ENCODE measurements at places on chromosomes 16 and 17.
A peak's percentile ranks its signal among the peaks of the same experiment; 100 is the strongest.

DNA sequence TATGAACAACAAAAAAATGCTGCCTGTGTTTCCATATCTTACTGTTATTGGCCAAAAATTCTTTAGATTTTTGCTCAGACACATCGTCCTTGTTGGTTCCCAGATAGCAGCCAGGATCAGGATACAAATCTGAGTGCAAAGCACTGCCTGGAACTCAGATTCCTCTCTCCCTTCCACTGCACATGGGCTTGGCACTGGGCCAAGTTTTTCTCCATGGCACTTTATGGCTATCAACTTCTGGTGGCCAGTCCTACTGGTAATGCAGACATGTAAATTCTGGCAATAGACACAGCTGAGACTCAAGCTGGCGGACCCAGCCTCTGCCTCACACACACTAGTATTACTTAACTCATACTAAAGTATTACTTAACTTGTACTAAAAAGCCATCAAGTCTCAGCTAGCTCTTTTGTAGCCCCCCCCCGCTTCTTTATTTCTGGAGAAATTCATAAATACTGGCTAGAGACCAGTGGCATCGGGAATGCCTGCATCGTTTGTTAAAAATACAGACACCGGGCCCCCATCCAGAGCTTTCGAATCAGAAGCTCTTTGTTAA is 181.2 kb upstream of the COX10 start:
- DNase-seq, result no peak

GRCh38 chr16:28067604-28068379 is 4.3 kb upstream of the GSG1L start:
- DNase-seq, result no peak

- DNase-seq, result no peak
Measured at GRCh38 chr16:89045181-89045815, 48.4 kb upstream of the ACSF3 start.

GRCh38 chr17:3626831-3627768 is 8.9 kb downstream of the SHPK start:
- DNase-seq, result no peak

GRCh38 chr17:46009681-46010596 is 10.9 kb downstream of the STH start:
- no peak for DNase-seq

GRCh38 chr17:48483004-48483403 is 47.8 kb downstream of the HOXB1 start:
- DNase-seq, result no peak

GRCh38 chr17:6098823-6099180 is 28.6 kb downstream of the WSCD1 start:
- no peak for DNase-seq

DNA sequence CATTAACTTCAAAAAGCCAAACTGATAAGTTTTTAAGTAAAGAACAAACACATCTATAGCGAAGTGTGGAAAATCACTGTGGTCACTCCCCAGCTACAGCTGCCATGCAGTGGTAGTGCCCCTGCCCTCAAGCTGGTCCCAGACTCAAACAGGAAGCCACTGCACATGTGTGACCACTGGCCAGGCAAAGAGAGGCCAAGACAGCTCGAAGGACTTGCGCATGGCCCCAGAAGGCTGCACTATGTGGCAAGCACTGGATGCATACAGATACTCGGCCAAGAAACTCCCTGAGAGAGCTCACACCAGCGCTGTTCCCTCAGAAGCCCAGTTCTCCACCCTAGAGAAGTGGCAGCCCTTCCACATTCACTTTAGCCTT is 82.4 kb downstream of the ANKRD11 start:
- no peak for DNase-seq

- no peak for DNase-seq
Measured at GRCh38 chr16:30004424-30004776, 6.4 kb downstream of the DOC2A start.

DNA sequence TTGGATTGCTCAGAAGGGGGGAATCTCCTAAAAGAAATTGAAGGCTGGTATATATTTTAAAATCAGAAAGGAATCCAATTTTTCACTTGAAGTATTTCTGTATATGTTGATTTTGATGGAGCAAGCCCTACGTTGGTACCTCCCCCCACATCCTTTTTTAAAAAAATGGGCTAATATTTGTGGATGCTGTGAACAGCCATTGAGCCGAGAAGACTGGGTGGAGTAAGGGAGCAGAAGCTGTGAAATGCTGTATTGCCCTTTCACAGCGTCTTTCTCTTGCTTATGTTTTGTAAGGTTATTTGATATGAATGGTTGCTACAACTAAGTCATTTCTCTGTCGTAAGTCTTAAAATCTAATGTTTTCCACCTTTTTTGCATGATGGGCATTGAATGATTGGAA is 2.3 kb downstream of the PAFAH1B1 start:
- no peak for DNase-seq

DNA sequence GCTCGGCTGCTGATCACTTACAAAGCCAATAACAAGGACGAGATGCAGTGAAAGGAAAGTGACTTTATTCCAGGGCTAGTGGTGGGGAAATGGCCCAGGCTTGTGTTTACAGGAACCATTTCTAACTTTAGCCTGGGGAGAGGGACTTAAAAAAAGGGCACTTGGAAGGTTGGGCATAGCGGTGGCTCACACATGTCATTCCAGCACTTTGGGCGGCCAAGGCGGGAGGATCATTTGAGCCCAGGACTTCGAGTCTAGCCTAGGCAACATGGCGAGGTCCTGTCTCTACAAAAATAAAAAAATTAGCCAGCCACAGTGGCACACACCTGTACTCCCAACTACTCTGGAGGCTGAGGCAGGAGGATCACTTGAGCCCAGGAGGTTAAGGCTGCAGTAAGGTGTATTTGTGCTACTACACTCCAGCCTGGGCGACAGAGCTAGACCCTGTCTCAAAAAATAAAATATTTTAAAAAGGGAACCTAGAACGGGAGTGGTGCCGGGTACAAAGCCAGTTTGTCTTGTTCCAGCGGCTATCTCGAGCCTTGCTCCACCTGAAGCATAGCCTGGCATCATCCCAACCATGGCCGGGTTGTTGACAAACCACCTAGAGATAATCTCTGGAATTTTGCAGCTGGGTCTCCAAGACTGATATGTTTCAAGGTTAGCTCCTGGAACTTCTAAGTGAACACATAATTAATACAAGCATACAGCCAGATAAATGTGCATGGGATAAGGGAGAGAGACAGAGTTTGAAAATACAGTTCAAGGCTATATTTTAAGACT is 5.7 kb upstream of the TVP23A start:
- DNase-seq, result no peak

GRCh38 chr16:21568502-21569189 is 30.7 kb upstream of the METTL9 start:
- no peak for DNase-seq

GRCh38 chr17:75807861-75808260 is 23.3 kb downstream of the UNK start:
- DNase-seq, result no peak

DNA sequence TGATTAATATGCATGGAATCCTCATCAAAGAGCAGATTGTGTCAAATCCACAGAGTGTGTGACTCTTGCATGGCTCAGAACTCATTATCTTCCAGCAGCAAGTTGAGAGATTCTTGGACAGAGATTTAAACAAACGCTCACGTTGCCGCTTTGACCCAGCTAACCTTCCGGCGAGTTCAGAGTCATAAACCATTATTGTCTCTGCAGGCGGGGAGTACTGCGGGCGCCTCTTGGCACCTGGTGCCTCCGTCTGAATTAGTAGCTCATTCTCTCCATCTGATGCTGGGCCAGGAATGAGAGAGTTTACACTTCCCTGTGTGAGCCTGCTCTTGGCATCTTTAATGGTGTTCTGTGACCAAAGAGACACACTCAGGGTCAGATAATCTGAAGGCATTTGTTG is 138.6 kb upstream of the WSCD1 start:
- no peak for DNase-seq

GRCh38 chr17:1644493-1645206 is 882 bp downstream of the SCARF1 start:
- peak; percentile 63 for DNase-seq

GRCh38 chr17:7132511-7133094 is 18.0 kb upstream of the ASGR2 start:
- DNase-seq, result peak; percentile 75

DNA sequence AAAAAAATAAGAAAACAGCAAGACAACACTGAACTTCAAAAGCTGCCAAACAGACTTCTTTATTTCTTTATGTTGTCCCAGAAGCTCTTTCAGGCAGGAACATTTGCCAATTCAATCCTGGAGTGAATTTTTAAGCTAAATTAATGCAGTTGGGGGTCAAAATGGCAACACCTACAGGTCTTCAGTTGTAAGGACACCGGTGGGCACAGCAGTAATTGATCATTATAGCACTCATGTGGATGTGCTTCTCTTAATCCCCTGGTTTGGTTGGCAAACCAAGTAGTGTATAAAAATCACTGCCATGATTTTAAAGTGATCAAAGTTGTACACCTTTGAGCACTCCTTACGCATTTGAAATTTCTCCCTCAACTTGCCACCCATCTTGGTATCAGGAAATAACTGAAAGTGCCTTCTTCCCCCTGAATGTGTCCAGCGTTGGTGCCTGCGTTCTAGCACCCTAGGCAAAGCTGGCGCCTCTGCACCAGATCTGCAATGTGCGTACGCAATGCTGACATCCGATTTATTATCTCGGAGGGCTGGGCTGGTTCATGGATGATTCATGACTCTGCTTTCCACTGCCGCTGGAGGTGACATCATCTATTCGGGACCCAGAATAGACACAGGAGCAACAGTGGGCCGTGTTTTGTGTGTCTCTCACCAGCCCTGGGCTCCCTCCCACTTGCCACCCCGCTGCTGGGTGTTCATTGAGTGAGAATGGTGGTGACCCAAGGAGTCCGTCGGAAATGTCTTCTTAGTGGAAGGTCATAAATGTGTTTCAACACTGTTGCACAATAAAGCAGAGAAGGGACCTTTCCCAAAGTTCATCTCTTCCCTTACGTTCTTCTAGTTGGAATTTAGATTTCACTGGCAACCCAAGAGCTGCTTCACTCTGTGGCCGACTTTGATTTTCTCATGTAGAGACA is 203.4 kb downstream of the CCDC182 start:
- DNase-seq, result no peak

DNA sequence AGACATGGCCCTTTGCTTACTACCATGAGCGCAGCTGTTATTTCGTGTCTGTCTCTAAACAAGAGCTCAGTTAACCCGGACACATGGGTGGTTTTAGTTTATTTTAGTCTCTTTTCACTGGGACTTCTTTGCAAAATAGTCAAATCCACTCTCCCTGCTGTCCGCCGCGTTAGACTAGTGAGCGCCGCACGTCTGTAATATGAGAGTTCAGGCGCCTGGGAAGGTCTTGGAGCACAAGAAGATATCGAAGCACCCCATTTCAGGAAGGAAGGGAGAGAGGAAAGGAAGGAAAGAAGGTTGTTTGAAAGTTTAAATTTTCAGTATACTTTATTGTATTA is 111.0 kb upstream of the CHMP6 start:
- DNase-seq, result no peak

DNA sequence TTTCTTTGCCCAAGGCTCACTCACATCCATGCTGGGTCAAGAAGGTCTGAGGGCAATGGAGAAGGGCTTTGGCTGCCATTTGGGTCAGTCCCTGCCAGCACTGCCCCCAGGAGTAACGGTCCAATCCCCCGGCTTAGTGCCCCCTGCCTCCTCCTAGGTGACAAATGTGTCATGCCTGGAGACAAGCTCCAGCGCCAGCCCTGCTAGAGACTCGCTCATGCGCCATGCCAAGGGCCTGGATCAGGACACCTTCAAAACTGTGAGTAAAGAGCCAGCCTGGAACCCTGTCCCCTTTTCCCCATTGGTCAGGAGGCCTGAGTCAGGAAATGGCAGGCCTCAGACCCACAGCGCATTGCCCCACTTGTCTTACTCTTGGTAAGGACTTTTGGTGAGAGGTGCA is 3.3 kb downstream of the CHCT1 start:
- no peak for DNase-seq

- DNase-seq, result no peak
Measured at GRCh38 chr17:30992551-30992950, 21.7 kb downstream of the RNF135 start.

- DNase-seq, result no peak
Measured at GRCh38 chr16:78720416-78720815, 621.0 kb downstream of the WWOX start.

- no peak for DNase-seq
Measured at GRCh38 chr16:63945806-63946205, 1176.1 kb downstream of the CDH11 start.

GRCh38 chr16:29316761-29317183 is 89.7 kb downstream of the NPIPB11 start:
- DNase-seq, result no peak

- no peak for DNase-seq
Measured at GRCh38 chr16:63301349-63301748, 1265.1 kb upstream of the CDH8 start.

DNA sequence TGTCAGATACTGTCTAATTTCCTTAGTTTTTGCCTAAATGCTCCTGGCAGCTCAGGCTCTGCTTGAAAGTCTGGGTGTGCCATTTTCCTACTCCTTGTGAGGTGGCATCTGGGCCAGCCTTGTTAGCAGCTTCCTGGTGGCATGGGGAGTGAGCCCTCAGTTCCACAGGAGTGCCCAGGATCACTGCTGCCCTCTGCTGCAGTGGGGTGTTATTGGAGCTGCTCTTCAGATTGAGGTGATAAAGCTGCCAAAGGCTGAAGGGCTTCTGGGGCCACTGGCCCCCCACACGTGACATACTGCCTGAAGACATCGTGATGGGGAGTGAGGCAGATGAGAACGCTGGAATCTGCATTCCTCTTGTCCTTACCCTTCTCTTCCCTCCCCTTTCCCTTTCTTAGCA is 27.4 kb downstream of the CEP95 start:
- DNase-seq, result peak; percentile 11

DNA sequence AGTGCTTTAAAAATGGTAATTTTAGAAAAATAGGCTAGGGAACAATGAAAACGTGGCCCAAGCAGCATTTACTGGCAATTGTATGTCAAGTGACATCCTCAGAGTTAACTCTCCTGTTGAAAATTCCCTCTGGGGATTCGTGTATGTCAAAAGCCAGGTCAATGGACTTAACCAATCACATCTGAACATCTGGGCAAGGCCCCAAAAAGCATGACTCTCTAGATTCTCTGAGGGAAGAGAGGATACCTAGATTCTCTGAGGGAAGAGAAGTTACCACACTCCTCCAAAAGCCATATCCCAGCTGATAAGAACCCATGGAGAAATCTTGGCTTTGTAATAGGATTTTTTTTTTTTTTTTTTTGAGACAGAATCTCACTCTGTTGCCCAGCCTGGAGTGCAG is 23.5 kb downstream of the NFE2L1 start:
- no peak for DNase-seq

DNA sequence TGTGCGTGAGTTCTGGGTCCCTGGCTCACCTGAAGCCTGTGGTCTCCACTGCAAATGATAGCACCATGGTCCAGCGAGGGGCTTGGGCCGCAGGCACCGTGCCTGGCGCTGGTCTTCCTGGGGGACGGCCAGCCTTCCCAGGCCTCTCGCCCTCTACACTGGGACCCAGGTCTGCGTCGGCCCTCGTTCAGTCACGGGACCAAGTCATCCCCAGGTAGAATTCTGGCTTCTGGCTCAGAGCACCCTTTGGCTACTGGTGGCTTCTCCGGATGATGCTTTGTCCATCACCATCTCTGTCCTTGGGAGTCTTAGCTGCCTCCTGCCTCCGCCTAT is 20.4 kb downstream of the CRAMP1 start:
- no peak for DNase-seq

All from activated CD4-positive, alpha-beta T cell treated with anti-CD3 and anti-CD28 coated beads, Interleukin-2, Interleukin-6, amounts not matched to agents 100 ng/mL and 50 ng/mL, durations not matched to agents 16 hours and 8 hours (primary cell).